Astrocyte (in vitro differentiated cells and primary cell): ENCODE measurements at places on chromosomes 7 and 10. TPM values are rescaled to one million over a fixed set of nuclear protein-coding genes. Genes with fewer than 3 reads are reported as not detected.

- no peaks in the 10 kb centered on the region for H3K4me1 ChIP-seq
- H3K27me3 ChIP-seq, result no peaks in the 10 kb centered on the region
- no peak for DNase-seq
- no peak overlapping the region for H3K4me3 ChIP-seq
These were observed 52.9 kb upstream of the FGL2 start for GRCh38 chr7:77252506-77252905.

DNA sequence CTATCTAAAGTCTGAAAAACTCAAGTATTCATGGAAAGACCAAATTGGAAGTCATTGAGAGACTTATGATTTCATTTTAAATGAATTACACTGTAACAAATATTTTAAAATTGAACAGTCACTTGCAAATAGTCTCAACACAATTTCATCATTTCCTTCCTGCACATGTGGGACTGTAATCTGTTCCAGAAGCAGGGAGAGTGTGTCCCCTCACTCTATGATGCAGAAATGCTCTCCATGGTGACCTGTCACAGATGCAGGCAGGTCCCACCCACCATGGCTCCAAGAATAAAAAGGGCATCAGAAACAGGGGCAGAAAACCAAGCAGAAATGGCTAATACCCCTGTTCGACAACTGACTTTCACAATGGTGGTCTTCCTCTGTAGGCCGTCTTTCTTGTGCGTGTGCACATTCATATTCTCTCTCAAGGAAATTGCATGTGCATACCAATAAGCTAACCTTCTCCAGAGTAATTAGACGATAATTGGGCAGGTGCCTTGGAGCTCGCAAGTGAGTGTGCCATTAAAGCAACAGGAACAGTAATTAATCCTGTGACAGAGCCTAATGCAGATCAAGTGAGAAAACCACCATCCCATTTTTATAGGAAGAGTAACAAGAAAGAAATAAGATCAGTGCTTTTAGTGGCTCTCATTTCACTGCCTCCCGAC lies 170.9 kb downstream of the ZMYND11 start:
- H3K27me3 ChIP-seq, result no peaks in the 10 kb centered on the region
- no peak for DNase-seq
- peaks cover 13% of the 10 kb centered on the region for H3K36me3 ChIP-seq
- H3K27ac ChIP-seq, result no peak overlapping the region
- H3K4me3 ChIP-seq, result no peak overlapping the region

The SLC35G1 gene
- total RNA-seq, result 3.2 and 3.5 TPM in 2 replicates

The STK31 gene
- 0.20 and 0.31 TPM in 2 replicates for total RNA-seq

The TLL2 gene
- total RNA-seq, result 7.6 and 9.6 TPM in 2 replicates

- no peaks in the 10 kb centered on the region for H3K36me3 ChIP-seq
- no peak overlapping the region for H3K4me3 ChIP-seq
- H3K27me3 ChIP-seq, result no peaks in the 10 kb centered on the region
- no peak for DNase-seq
- no peak overlapping the region for H3K27ac ChIP-seq
These were observed 15.9 kb upstream of the GPNMB start for GRCh38 chr7:23230641-23231101.

- no peak overlapping the region for H3K4me3 ChIP-seq
- H3K27ac ChIP-seq, result no peak overlapping the region
- DNase-seq, result no peak
- peaks cover 2% of the 10 kb centered on the region for H3K27me3 ChIP-seq
These were observed 20.3 kb downstream of the DRGX start for GRCh38 chr10:49375611-49376010.

- no peak overlapping the region for H3K4me3 ChIP-seq
- no peak overlapping the region for H3K27ac ChIP-seq
- no peak for DNase-seq
- H3K36me3 ChIP-seq, result no peaks in the 10 kb centered on the region
These were observed 24.1 kb upstream of the DNMBP start for GRCh38 chr10:100033766-100034418.

The SYT15 gene
- 1.2 and 1.4 TPM in 2 replicates for total RNA-seq

The SHTN1 gene
- total RNA-seq, result 25.3 and 32.7 TPM in 2 replicates

The PAX4 gene
- not detected in 2 replicates for total RNA-seq

DNA sequence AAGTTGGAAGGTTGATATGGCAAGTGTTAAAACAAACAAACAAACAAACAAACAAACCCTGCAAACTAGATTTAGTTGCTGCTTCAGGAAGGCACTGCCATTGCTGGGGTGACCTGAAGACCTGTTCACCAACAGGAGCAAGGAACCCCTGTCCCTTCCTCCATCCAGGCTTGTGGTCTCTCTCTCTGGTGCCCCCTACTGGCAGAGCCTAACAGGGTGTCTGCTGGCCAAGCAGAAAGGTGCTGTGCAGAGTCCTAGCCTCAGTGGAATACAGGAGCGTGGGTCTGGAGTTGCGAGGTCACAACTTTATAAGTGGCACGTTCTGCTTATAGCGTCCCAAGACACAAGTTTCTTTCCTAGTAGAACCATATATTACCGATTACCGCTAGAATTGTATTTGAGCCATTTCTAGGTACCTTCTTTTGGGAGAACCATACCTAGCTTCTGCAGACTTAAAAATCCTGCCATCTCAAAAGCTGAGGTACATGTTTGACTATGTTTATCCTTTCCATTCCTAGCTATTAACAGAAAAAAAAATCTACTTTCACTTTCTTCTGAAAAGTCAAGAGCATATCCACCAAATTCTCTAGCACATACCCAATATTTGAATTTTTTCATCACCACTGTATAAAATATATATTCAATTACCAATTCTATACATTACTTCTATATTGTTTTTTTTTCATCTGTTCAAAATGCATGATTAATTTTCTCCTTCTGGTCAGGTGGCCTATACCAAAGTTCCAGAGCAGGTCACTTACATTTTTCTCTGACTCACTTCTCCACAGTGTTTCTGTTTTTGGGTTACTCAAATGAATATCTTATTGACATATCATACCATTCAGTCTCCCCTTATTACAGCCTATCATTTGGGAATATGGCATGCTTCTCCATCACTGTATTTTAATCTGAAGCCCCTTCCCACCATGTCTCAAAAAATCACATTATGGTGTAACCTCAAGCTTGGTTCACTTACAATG lies 29.1 kb upstream of the CALD1 start:
- peaks cover 3% of the 10 kb centered on the region for H3K4me1 ChIP-seq
- H3K36me3 ChIP-seq, result no peaks in the 10 kb centered on the region
- no peak overlapping the region for H3K4me3 ChIP-seq

DNA sequence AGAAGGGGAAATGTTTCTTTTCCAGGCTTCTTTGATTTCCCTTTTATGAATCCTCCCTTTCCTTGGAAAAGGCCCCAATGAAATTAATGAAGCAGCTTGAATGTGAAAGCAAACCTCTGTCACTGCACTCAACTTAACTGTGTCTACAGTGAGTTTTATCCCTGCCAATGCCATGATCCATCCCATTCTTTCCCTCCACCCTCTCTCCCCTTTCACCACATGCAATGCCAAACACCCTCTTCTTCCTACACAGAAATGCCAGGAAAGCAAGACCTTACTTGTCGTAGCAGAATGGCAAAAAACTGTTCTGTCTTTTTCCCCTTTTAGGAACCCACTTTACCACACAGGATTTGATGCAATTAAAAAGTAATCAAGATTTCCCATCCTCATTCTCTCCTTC lies 47.3 kb upstream of the TRIL start:
- peaks cover 8% of the 10 kb centered on the region for H3K27me3 ChIP-seq
- H3K36me3 ChIP-seq, result no peaks in the 10 kb centered on the region
- H3K4me1 ChIP-seq, result no peaks in the 10 kb centered on the region
- no peak for DNase-seq
- no peak overlapping the region for H3K4me3 ChIP-seq

GRCh38 chr10:131841661-131842139 lies 59.1 kb upstream of the PPP2R2D start:
- no peak for DNase-seq
- no peaks in the 10 kb centered on the region for H3K36me3 ChIP-seq
- H3K27me3 ChIP-seq, result no peaks in the 10 kb centered on the region

GRCh38 chr10:76357726-76358415 lies 926.4 kb downstream of the LRMDA start:
- no peaks in the 10 kb centered on the region for H3K36me3 ChIP-seq
- no peak overlapping the region for H3K27ac ChIP-seq
- H3K4me1 ChIP-seq, result peaks cover 2% of the 10 kb centered on the region
- H3K4me3 ChIP-seq, result no peak overlapping the region

The FAM171A1 gene
- 51.9 TPM in 2 replicates for total RNA-seq

DNA sequence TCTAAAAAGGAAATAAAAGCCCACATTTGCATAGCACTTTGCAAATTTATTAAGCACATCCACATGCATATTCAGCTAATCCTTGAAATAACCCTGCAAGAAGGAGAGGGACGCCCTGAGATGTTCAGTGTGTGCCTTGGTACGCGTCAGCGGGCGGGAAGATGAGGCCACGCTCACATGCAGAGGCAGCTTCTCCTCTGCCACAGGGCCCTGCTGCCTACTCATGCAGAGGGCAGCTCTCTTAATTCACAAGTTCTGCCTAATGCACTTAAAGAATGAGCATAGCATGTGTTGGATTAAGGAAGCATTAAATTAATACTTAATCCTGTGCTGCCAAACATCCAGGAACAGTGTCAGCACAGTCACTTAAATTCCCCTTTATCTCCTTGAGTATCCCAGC lies 132.3 kb downstream of the HECW1 start:
- no peak for DNase-seq
- no peaks in the 10 kb centered on the region for H3K27me3 ChIP-seq
- H3K36me3 ChIP-seq, result no peaks in the 10 kb centered on the region
- H3K4me3 ChIP-seq, result no peak overlapping the region
- H3K27ac ChIP-seq, result no peak overlapping the region
- H3K4me1 ChIP-seq, result peaks cover 5% of the 10 kb centered on the region

DNA sequence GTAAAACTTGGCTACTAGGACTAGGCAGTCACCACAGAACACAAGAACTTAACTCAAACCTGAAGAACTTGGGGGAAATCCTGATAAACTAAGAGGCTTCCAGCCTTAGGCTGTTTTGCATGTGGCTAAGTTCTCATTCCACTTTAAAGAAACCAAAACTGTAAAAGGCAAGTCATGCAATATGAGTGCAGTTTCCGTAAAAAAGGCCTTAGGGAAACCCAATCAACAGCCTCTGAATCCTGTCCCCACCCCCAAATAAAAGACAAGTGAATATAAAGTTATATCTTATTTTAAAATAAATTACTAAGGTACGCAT lies 95.1 kb downstream of the USP6NL start:
- no peak for DNase-seq
- H3K36me3 ChIP-seq, result no peaks in the 10 kb centered on the region
- H3K27me3 ChIP-seq, result no peaks in the 10 kb centered on the region
- H3K27ac ChIP-seq, result no peak overlapping the region
- H3K4me3 ChIP-seq, result no peak overlapping the region

DNA sequence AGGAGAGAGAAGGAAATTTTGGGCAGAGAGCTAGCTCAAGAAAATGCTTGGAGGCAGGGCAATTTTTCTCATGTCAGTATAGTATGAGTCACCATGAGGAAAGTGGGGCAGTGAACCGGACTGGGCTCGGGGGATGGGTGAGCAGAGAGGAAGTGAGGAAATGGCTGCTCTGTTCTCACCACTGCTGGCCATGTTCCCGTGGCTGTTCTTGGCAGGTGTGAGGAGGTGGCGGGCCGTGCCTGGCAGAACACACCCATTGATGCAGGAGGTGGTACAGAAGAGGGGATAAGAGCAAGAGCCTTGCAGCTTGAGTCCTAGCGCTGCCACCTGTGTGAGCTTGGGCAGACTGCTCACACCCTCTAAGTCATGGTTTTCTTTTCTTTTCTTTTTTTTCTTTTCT lies 304.4 kb upstream of the LYZL1 start:
- no peak overlapping the region for H3K27ac ChIP-seq
- H3K4me1 ChIP-seq, result peaks cover 9% of the 10 kb centered on the region
- no peaks in the 10 kb centered on the region for H3K27me3 ChIP-seq

GRCh38 chr10:92184977-92185376 lies 105.9 kb downstream of the CPEB3 start:
- no peak overlapping the region for H3K4me3 ChIP-seq
- H3K4me1 ChIP-seq, result no peaks in the 10 kb centered on the region
- no peak overlapping the region for H3K27ac ChIP-seq
- no peaks in the 10 kb centered on the region for H3K36me3 ChIP-seq
- no peaks in the 10 kb centered on the region for H3K27me3 ChIP-seq

DNA sequence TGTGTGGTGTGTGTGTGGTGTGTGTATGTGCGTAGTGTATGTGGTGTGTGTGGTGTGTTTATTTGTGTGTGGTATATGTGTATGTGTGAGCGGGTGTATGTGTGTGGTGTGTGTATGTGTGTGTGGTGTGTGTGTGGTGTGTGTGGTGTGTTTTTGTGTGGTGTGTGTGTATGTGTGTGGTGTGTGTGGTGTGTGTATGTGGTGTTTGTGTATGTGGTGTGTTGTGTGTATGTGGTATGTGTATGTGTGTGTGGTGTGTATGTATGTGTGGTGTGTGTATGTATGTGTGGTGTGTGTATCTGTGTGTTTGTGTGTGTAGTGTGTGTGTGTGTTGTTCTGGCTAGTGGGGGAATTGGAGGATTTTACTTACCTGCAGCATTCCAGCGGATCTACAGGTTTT lies 427.4 kb downstream of the PAXIP1 start:
- no peaks in the 10 kb centered on the region for H3K36me3 ChIP-seq
- DNase-seq, result peak; percentile 1
- H3K27ac ChIP-seq, result no peak overlapping the region
- no peaks in the 10 kb centered on the region for H3K4me1 ChIP-seq
- H3K27me3 ChIP-seq, result no peaks in the 10 kb centered on the region

- no peaks in the 10 kb centered on the region for H3K36me3 ChIP-seq
- peaks cover 23% of the 10 kb centered on the region for H3K4me1 ChIP-seq
- no peak overlapping the region for H3K4me3 ChIP-seq
- H3K27ac ChIP-seq, result no peak overlapping the region
These were observed 40.0 kb downstream of the DIP2C start for GRCh38 chr10:649445-649797.

GRCh38 chr10:75018686-75019307 lies 92.7 kb upstream of the SAMD8 start:
- no peak overlapping the region for H3K27ac ChIP-seq
- DNase-seq, result no peak
- no peaks in the 10 kb centered on the region for H3K27me3 ChIP-seq
- H3K36me3 ChIP-seq, result peaks cover 11% of the 10 kb centered on the region
- H3K4me1 ChIP-seq, result no peaks in the 10 kb centered on the region
- H3K4me3 ChIP-seq, result no peak overlapping the region

DNA sequence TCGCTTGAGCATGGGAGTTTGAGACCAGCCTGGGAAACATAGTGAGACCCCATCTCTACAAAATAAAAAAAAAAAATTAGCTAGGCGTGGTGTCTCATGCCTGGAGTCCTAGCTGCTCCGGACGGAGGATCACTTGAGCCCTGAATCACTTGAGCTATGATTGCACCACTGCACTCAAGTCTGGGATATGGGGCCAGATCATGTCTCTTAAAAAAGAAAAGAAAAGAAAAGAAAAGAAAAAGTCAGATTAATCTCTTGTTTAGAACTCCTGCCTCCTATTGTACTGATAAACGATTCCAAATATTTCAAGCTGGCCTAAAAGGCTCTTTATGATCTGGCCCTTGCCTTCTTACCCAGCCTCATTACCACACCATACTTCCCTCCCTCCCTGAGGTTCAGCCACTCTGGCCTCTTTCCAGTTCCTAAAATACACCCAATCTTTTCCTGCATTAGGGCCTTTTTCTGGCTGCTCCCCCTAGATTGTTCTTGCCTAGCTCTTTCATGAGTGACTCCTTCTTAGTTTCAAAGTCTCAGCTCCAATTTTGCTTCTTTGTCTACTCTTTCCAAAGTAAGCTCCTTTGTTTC lies 41.7 kb downstream of the VCL start:
- H3K27ac ChIP-seq, result peak overlapping the region; percentile 42
- H3K36me3 ChIP-seq, result peaks cover 29% of the 10 kb centered on the region
- peaks cover 13% of the 10 kb centered on the region for H3K4me1 ChIP-seq
- peak; percentile 58 for DNase-seq
- no peaks in the 10 kb centered on the region for H3K27me3 ChIP-seq
